ENCODE measurements at places on chromosomes 1 and 21.

- DNase-seq, result no peak
These were observed 329.5 kb downstream of the SIPA1L2 start for GRCh38 chr1:232300466-232300865.

DNA sequence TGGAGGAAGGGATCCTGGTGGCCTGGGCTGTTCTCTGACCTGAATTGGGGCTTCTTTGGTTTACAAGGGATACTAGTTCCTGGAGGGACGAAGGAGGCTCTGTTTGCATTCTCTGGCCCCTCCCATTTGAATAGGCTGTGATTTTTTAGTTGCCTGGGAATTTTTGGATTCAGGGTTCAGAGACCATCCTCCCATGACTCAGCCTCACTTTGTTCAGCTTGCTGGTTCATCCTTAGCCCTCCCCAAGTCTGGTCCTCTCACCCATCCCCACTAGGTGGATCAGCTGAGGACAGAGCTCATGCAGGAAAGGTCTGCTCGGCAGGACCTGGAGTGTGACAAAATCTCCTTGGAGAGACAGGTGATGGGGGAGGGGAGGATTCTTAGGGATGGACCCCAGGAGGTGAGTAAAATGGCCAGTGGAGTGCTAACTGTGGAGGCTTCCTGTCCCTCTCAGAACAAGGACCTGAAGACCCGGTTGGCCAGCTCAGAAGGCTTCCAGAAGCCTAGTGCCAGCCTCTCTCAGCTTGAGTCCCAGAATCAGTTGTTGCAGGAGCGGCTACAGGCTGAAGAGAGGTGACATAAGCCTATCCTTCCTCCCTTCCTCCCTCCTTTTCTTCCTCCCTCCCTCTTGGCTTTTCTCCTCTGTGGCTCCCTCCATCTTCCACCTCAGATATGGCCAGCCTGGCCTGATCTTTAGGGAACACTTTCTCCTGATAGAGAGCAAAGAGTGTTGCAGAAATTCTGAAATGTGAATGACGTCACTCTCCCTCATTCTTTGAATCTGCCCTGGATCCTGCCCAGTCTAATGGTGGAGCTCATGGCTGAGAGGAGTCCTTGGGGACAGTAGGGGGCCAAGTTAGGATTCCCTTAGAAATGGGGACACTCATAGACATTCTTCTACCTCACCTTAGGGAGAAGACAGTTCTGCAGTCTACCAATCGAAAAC, 4.5 kb upstream of the TUFT1 start:
- DNase-seq, result no peak

- no peak for DNase-seq
These were observed 45.0 kb downstream of the KCNJ6 start for GRCh38 chr21:37871121-37871862.

DNA sequence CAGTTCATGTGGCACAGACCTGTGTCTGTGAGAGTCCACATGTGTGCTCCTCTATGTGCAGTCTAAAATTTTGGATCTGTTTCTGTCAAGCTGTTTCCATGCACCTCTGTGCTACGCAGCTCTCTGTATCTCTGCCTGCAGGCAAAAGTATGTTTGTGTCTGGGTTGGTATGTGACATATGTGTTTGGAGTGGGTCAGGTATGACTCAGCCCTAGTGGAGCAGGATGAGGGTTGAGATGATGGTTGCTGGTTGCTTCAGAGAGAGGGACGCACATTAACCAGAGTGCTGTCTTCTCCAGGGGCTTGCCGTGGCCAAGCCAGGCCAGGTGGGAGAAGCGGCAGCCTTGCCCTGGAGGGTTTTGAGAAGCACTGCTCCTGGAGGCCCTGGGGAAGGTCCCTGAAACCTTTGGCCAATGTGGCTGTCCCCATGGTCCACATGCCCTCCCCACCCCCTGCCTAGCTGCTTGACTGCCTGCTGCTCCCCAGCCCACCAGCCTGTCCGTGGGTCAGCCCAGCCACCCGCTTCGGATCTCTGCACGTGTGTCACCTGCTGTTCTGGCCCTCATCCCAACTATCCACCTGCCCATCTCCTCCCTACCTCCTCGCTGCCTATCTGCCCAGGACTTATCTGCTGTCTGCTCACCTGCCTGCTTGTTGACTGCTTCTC, 4.1 kb upstream of the EVA1B start:
- no peak for DNase-seq

DNA sequence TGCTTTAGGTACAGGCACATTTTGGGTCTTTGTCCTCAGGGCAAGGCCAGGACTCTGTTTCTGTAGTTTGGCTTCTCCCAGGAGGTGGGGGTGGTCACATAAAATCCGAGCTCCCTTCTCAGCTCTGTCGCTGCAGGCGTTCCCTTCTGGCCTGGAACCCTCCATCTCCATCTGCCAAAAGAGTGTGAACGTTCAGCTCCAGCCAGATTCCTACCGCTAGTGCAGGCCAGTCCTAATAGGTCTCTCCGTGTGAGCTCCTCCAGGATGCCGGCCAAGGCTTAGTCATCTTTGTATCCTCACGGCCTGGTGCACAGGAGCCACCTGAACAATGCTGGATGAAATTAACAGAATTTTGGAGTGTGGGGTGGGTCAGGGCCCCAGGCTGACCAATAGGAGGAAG, 19.9 kb upstream of the KCNA10 start:
- no peak for DNase-seq

GRCh38 chr1:78184460-78185072, 138.8 kb downstream of the GIPC2 start:
- DNase-seq, result no peak

GRCh38 chr1:197671140-197671539, 104.1 kb downstream of the DENND1B start:
- no peak for DNase-seq

DNA sequence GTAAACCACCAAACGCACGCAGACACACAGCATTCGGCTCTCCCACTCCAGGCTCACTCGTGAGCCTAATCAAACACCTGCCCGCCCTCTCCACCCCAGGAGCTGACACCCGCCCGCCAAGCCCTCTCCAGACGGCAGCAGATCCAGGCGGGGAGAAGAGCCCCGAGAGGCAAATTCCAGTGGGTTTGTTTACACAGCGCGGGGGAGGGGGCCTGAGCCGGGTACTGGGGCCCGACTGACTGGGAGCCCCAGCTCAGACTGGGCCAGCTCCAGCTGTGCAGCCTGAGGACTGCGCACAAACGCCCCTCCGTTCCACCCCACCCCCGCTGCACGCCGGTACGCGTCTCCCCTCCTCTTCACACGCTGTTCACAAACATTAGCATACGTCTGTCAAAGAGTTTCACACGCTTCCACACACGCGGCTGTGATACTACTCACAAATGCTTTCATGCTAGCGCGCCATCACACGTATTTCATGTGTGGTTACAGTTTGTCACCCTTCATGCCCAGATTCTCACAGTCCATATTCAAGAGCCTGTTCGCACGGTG, 1.0 kb upstream of the EFNA1 start:
- DNase-seq, result peak; percentile 63

DNA sequence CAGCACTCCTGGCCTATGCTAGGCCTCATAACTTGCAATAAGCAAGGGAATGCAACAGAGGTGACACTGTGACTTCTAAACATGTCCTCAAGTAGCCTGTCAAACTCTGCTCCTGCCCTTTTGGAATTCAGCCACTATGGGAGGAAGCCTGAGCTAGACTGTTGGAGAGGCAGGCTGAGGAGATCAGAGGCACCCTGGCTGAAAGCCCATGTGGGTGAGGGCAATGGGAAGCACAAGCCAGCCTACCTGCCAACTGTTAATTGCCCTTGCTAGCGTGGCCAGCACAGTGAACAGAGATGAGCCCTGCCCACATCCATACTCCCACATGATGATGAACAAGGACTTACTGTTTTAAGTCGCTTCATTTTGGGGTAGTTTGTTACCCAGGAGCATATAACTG, 17.7 kb downstream of the GNB1 start:
- peak; percentile 74 for DNase-seq

DNA sequence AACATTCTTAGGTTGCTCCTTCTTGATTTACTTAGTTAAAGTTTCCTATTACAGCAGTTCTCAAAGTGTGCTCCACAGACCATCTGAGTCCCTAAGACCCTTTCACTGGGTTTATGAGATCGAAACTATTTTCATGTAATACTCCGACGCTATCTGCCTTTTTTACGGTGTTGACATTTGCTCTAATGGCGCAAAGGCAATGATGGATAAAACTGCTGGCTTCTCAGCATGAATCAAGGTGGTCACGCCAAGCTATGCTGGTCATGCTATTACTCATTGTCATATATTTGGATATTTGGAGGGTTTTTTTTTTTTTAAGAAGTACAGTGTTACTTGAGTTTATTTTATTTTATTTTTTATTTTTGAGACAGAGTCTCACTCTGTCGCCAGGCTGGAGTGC, 235.1 kb downstream of the KIF26B start:
- DNase-seq, result no peak

- DNase-seq, result peak; percentile 86
These were observed 800 bp downstream of the HIPK1 start for GRCh38 chr1:113929750-113930498.

GRCh38 chr1:149962736-149963135, 26.1 kb upstream of the MTMR11 start:
- no peak for DNase-seq

DNA sequence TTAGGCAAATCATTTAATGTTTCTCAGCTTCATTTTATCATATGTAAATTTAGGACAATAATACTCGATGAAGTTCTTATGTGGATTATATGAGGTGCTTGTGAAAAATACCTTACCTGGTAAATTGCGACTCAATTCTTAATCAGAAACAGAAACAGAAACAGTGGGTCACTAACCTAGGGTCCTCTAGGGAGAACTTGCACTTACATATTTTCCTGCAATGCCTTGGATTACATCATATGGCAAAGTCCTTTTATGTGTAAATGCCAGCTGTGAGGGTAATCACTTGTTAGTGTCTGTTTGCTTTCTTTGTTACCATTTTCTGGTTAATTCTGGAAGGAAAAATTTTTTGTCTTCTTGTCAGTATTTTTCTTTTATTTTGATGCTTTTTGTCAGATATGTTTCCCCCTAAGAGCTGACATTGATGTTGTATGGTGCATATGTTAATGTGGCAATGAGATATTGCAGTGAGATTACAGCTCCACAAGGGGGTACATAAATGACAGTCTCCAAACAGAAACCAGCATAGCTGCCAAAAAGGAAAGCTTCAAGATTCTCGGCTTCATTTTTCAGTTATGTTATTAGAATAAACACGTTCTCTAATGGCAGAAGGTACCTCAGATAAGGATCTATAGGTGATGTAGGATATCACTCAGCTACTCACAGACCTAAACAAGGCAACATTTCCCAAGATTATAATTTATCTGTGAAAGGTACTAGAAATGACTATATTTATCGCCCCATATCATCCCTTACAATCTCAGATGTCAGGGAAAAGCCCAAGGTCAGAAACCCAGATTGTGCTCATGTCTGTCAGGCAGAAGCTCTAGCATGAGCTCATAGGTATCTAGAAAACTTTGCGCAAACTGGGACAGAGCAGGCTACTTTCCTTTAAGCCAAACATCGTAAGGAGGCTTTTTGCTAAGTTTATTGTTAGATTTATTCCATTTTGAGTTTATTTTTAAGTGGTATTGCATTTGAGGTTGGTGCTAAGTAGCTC, 119.9 kb downstream of the FASLG start:
- DNase-seq, result no peak

- DNase-seq, result no peak
These were observed 384.9 kb downstream of the NCAM2 start for GRCh38 chr21:21383126-21383525.

DNA sequence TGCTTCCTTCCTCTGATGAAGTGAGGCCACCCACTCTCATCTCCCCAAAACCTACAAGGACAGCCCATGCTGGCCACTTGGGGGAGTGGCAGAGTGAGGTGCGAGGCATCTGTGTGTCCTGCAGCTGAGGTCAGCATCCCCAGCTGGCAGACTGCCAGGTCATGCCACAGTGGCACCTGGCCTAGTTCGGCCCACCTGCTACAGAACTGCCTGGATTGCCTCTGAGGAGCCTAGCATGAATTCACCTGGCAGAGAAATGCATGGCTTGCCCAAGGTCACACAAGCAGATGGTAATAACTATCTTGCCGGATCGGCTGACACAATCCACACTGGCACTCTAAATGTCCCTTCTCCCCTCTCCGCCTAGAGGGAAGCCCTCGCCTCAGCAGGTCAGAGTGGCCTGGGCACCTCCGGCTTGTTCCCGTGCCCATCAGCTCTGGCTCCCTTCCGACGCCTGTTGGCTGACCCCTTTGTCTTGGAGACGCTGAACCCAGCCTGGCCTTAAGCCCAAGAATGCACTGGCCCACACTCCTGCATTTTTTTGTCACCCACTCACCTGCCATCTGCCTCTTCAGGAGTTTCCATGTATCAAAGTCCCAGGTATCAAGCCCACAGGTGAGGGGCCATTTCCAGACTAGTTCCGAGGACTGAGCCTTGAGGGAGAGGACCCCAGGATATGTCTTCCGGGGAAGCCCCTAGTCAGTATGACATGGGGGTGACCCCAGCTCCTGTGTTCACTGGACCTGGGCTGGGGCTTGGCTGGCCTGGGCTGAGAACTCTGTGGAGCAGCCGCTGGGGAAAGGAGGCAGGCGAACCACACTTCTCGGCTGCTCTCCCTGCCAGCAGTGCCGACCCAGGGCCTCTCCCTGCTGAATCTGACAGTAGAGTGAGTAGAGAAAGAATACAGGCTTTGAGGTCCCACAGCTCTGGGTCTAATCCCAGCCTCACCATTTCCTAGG, 21.7 kb downstream of the ECE1 start:
- no peak for DNase-seq

DNA sequence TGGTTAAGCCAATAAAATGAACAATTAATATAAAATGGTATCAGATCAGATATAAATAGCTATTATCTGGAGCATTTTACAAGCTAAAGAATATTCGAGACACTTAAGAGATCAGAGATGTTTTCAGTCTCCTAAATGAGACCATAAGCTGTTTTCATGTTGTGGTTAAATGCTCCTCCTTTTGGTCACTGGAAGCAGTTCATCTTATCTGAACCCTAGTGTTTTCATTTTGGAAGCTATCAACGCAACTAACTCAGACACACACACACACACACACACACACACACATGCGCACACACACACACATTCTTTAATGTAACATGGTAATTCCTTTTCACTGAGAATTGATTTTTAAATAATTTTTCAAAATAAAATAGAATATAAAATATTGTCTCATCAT, 10.0 kb upstream of the LRRC8C start:
- DNase-seq, result no peak

DNA sequence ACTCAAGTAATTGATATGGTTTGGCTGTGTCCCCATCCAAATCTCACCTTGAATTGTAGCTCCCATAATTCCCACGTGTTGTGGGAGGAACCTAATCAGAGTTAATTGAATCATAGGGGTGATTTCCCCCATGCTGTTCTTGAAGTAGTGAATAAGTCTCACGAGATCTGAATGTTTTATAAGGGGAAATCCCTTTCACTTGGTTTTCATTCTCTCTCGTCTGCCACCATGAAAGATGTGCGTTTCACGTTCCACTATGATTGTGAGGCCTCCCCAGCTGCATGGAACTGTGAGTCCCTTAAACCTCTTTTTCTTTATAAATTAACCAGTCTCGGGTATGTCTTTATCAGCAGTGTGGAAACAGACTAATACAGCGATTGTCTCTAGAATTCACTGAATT, 135.4 kb downstream of the BACH1 start:
- DNase-seq, result no peak
